Stimulated activated CD4-positive, alpha-beta T cell treated with anti-CD3 and anti-CD28 coated beads, TNF-alpha, amount 100 ng/mL, for 1 hour (primary cell): ENCODE measurements at places on chromosomes 4 and X.

GRCh38 chr4:22672519-22672918 lies 20.2 kb upstream of the GBA3 start:
- DNase-seq, result no peak

- no peak for DNase-seq
Observed at GRCh38 chr4:149293046-149293649, 522.5 kb downstream of the IQCM start.

DNA sequence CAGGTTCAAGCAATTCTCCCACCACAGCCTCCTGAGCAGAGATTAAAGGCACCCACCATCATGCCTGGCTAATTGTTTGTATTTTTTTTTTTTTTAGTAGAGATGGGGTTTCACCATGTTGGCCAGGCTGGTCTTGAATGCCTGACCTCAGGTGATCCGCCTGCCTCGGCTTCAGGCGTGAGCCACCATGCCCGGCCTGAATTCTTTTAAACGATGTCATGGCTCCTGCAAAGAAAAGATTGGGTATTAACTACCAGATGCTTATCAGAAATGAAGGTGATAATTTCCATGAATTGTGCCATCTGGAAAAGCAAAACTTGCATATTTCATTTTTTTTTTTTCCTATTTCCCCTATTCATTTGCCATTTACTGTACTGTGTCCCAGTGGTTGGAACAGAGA lies 195.7 kb upstream of the IGFBP7 start:
- no peak for DNase-seq

- DNase-seq, result no peak
Observed at GRCh38 chr4:81884986-81885385, 413.3 kb upstream of the RASGEF1B start.

DNA sequence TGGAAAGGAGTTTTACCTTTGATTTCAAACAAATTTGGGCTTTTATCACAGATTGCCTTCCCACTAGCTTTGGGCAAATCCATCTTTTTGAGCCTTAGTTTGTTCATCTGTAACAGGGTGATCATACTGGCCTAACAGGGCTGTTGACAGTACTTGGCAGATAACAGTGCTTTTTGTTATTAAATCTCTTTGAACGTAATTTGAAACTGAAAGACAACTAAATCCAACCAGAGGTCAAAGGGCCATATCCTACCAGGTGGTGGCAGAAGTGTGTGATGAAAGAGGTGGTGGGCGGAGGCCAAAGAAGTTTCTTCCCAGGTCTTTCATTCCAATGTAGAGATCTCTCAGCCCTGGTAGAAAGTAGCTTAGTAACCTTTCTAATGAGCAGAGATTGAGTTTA lies 35.2 kb upstream of the TADA2B start:
- no peak for DNase-seq

DNA sequence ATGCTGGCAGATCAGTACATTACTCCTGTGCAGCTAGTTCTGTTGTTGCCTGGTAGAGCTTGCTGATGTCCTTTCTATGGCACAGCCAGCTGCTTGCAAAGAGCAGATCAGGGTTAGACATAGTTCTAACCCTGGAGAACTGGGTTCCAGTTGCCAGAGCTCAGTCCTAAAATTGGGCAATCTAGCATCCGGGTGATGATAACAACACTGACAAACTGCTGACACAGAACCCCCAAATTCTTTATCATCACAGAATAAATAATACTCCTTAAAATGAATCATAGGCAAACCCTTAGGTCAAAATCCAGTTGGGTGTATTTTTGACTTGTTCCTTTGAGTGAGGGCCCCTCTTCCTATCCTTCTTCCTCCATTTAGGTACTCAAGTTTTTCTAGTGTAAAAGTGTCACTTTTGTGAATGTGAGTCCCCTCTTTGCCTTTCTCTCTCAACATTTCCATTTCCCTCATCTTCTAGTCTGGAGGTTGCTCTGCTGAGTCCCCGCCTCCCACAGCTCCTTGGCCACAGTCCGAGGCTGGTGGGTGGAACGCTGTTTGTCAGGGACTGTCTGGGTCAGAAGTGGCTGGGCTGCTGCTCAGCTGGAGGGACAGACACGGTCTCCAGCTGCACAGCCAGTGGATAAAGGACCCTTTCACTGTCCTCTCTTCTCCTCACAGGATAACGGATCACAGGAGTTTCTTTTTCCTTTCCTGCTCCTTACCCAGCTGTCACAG lies 93.6 kb upstream of the RASGEF1B start:
- DNase-seq, result no peak

- no peak for DNase-seq
Observed at GRCh38 chrX:40260146-40260747, 162.5 kb upstream of the BCOR start.

DNA sequence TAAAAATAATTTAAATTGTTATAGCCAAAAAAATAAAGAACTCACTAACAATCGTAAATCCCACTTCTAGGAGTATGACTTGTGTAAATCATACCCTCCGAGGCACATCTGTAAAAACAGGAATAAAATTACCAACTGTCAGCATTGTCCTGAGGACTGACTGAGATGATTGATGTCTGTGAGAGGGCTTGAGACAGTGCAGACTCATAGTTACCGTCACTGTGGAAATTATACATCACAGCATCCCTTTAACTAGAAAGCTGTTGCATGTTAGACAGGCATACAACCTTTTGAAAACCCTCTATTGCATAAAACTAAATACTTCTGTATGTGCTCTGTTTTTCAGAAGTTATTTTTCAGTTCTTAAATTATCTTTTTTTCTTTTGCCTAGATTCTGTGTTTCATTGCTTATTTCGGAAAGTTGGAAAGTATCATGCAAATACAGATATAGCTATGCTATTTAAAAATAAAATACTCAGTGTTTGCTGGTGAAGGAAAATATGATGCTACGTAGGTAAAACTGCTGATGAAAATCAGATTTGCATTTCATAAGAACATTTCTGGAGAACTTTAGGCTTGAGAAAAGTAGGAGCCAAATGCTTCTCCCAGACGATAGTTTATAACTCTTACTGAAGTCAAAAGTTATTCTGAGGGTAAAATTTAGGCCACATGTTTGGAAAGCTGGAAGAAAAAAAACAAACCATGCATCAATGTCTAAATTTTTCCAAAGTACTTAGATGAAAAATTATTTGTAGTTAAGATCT lies 13.6 kb upstream of the RBPJ start:
- no peak for DNase-seq

DNA sequence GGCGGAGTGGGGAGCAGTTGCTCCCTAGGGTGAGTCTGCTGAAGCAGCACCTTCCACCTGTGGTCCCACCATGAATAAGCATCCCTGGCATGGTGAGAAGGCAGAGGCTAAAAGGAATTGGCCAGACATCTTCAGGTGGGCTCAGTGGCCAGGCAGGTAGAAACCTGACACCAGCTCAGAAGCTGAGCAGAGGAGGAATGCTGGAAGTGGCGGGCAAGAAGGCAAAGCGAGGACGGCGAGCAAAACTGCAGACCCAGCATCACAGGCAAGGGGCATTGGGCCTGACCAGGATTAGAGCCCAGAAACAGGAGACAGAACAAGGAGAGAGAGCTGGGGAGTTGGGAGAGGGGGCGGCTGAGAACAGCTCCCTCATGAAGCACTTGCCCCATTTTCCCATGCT lies 25.3 kb downstream of the TSC22D3 start:
- DNase-seq, result no peak

GRCh38 chr4:84958434-84958833 lies 8.1 kb downstream of the WDFY3 start:
- DNase-seq, result no peak

- DNase-seq, result no peak
Observed at GRCh38 chrX:12327836-12328235, 189.6 kb downstream of the FRMPD4 start.
